ENCODE measurements at places on chromosomes 4 and X.

DNA sequence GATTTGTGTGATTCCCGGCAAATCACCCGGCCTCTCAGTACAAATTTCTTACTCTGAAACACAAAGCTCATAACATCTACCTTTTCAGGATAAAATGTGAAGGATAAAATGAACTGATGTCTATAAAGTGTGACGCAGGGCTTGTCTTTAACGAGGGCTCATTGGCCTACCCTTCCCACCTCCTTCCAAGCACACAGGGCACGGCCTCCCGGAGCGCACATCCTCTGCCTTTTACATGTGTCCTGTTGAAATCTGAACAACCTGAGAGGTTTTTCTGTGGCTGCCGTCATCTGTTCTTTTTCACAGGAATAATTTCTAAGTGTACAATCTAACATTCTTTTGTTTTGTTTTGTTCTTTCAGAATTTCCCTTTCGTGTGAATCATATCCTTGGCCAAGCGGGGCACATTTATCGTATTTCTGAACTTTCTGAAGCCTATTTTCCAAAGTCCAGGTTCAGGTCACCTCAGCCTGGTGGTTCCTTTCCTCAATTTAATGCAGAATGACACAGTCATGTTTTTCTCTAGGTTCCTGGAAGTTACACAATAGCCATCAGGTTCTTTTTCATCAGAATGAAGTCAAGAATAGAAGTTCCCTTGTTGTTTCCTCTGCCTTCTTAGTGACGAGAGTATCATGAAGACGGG is 53.1 kb upstream of the SPRY1 start:
- DNase-seq: no peak

DNA sequence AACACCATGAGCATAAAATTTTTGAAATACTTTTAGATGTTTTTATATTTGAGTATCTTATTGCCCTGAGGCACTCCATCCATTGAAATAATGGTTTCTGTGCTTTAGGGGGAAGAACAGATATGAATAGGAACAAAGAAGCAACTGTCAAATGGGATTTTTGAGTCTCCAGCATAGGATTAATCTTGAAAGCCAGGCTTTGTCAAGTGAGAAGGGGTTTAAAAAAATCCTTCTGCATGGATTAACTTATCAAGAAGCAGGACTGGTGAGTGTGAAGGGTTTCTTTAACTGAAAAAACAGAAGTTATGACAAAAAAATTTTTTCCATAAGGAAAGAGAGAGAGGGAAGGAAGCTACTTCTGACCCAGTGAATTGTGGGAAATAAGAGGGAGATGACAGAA is 7.6 kb upstream of the NUDT9 start:
- no peak for DNase-seq

- no peak for DNase-seq
Observed at GRCh38 chr4:65461781-65462180, 208.5 kb downstream of the EPHA5 start.

- no peak for DNase-seq
Observed at GRCh38 chr4:79023799-79024770, 84.8 kb upstream of the PAQR3 start.

- no peak for DNase-seq
Observed at GRCh38 chr4:338759-339097, 1.1 kb downstream of the ZNF141 start.

GRCh38 chr4:70728091-70728490 is 6.3 kb downstream of the RUFY3 start:
- DNase-seq: no peak

- DNase-seq: no peak
Observed at GRCh38 chr4:60890743-60891142, 309.4 kb upstream of the ADGRL3 start.

DNA sequence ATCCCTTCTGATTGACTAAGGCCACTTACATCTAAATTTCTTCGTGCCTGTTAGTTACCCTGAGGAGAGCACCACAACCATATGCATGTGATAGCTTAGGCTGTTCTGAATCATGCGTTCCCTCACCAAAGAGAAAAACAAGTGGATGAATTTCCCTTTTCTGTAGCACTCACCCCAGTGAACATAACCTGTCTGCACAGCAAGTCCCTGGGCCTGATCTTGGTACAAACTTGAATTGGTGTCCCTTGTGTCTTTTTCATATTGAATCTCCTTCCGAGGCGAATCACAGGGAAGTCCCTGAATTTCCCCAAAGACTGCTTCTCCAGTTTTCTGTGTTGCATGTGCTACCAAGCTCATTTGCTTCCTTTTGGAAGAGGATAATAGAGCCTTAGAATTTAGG is 100.4 kb downstream of the KLHL8 start:
- no peak for DNase-seq

- DNase-seq: no peak
Observed at GRCh38 chr4:25723409-25723808, 67.8 kb downstream of the SLC34A2 start.

GRCh38 chr4:7631288-7632014 is 196.7 kb upstream of the PSAPL1 start:
- DNase-seq: no peak

DNA sequence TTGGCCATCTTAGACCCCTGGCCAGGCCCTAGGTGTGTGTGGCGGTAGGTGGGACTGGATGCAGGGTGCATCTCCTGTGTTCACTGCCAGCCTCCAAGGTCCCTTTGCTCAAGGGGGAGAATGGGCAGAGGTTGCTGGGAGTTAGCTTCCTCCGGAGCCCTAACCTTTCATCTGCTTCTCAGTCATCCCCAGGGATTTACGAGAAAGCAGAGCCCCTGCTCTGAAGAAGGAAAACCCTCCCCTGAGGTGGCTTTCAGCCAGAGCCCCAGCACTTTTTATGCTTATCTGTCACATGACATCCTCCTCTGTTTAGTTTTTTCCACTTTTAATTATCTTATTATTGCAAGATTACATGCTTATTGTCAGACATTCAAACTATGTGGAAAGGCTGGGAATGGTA is 44.9 kb upstream of the DDX3X start:
- DNase-seq: no peak

DNA sequence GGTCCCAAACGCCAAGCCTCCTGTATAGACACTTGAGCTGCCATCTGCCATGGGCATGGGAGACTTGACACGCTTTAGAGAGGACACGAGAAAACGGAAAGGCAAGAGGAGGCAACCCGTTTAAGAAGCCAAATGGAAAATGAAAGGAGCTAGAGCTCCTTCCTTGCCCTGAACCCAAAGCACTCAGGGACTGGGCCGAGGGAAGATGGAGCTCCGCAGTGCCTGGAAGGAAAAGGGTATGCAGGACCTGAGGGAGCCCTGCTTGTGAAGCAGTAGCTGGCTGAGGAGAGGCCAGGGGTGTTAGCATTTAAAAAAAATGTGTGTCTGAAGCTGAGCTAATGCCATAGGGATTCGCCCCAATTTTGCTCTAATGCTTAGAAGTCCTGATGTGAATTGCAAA is 15.1 kb downstream of the MCF2 start:
- DNase-seq: no peak

DNA sequence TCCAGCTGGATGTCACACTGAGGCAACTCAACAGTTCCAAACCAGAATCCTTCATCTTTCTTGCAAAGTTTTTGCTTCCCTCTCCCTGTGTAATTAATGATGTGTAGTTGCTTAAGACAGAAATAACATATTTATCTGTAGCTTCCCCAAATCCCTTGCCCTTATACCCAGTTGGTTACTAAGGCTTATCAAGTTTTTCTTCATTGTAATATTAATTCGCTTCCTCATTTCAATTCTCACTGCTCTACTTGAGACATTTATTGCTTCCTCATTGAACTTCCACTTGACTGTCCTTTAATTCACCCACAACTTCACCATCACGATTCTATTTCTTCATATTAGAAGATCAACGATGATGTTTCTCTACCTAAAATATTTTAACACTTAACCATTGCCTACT is 386.6 kb upstream of the CPEB2 start:
- DNase-seq: no peak

DNA sequence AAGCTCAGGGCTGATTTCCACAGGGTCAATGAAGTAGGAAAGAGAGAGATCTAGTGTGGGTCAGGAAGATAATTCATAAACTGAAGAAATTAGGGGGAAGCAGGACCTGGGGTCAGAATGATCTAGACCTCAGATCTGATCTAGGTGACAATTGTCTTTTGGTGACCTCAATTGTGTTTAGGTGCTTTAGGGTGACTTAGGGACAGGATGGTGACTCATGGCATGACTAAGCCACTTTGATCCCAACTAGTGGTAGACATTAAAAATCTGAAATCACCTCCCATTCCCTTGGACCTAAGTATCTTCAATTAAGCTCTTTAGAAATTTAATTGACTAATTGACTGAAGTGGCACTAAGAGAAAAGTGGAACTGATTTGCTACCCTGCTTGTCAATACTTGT is 36.7 kb upstream of the GRXCR1 start:
- no peak for DNase-seq

DNA sequence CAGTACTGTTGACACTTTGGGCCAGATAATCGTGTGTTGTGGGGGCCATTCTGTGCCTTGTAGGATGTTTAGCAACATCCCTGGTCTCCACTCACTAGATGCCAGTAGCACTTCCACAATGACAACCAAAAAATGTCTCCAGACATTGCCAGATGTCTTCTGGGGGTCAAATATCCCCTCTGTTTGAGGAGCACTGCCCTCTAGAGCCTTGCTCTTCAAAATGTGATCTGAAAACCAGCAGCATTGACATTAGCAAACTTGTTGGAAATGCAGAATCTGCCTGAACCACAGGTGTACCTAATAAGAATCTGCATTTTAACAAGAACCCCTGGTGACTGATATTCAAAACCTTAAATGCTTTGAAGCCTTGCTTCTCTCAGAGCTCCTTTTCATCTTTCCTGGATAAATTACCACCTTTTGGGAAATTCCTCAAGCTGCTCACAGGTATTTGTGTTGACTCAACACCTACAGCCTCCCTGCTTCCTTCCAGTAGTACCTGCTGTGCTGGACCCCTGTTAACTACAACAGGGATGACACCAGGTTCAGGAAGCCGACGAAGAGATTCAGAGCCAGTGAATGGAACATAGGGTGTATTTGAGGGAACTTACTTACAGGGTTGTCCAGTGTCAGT is 459.0 kb upstream of the NR3C2 start:
- no peak for DNase-seq

DNA sequence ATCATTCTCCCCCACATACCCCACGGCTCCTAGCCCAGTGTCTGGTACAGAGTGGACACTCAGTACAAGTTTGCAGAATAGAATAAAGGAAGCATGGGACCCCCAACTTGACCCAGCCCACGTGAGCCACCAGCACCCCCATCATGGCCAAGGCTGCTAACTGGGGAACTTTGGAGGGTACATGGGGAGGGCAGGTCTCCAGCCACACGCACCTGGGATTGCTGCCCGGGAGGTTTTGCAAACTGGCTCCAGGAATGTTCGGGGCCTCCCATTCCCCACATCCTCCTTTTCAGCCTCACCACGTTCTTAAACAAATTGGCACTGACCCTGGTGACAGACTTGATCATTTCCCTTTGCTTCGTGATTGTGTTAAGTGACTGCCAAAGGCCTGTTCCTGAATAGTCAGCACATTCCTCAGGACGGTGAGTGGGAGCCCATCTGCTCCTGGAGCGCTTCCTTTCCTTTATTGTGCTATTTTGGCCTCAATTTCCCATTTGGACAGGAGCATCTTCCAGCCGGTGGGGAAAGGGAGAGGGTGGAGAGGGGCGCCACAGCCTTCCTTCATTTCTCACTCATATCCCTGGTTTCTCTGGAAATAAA is 18.7 kb upstream of the XPNPEP2 start:
- no peak for DNase-seq

GRCh38 chr4:120520761-120521160 is 401.8 kb downstream of the PRDM5 start:
- no peak for DNase-seq

GRCh38 chr4:154485127-154485773 is 6.3 kb downstream of the DCHS2 start:
- no peak for DNase-seq

GRCh38 chr4:154487145-154487544 is 4.5 kb downstream of the DCHS2 start:
- DNase-seq: no peak

DNA sequence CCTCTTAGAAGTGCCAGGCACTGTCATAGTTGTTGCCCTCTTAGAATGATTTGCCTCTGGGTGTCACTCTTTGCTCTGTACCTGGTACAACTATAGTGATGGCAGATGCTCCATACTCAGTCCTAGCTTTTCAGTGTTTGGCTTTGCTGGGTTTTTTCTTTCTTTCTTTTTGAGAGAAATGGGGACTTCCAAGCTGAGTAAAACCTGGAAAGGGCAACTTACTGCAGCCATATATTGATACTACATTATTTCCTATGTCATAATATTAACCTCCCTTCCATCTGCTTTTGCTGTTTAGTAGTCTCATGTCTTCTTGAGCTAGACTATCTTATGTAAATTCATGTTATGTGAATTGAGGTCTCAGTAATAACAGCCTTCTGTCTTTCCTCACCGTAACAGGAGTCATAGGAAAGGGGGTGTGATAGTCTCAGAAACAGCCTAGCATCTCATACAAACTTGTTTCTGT is 49.0 kb downstream of the NIPAL1 start:
- DNase-seq: no peak

DNA sequence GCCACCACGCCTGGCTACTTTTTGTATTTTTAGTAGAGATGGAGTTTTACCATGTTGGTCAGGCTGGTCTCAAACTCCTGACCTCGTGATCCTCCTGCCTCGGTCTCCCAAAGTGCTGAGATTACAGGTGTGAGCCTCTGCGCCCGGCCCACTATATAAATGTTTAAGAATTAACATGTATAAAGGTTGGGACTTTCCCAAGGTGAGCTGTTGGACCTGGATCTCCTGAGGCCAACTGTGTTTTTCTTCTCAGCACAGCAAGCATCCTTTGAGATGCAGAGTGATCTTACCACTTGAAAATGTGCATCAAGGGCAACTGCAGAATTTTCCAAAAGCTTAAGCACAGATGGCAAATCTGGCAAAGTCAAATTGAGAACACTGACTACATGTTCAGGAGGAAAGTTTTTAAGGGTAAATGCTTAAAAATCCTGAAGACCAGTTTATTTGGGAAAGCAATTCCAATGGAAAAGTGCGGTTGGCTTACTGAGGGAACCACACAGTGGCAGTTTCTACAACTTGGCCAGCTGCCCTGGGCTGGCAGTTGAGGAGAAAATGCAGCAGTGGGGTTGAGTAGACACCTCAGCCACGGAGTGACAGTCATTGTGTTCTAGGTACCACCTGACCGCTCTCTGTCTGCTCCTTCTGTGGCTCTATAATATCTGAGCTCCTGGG is 168.9 kb downstream of the CBR4 start:
- no peak for DNase-seq

GRCh38 chr4:93199492-93199891 is 629.1 kb upstream of the ATOH1 start:
- no peak for DNase-seq

DNA sequence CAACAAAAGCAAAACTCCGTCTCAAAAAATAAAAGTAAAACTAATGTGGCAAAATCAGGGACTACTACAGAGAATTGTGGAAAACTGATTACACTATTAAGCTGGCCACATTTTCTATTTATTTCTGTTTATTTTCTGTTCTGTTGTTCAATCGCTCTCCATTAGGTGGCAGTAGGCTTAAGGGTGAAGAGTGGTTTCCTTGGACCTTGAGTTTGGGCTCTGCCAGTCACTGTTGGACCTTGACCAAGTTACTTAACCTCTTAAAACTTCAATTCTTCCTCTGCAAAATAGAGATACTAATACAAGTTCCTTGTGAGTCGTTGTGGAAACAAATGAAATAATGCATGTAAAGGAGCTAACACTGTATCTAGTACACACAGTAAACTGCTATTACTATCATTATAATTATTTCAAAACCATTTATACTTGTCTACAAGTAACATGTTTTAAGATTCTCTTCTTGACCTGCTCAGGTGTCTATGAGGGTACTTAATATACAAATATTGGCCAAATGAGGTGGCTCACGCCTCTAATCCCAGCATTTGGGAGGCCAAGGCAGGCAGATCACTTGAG is 15.2 kb downstream of the HSD17B11 start:
- DNase-seq: no peak

- DNase-seq: no peak
Observed at GRCh38 chrX:5730556-5730955, 498.1 kb downstream of the NLGN4X start.
